ENCODE measurements at places on chromosomes 12 and 14.

GRCh38 chr12:28026701-28027100 is 54.2 kb upstream of the PTHLH start:
- no peak for DNase-seq

DNA sequence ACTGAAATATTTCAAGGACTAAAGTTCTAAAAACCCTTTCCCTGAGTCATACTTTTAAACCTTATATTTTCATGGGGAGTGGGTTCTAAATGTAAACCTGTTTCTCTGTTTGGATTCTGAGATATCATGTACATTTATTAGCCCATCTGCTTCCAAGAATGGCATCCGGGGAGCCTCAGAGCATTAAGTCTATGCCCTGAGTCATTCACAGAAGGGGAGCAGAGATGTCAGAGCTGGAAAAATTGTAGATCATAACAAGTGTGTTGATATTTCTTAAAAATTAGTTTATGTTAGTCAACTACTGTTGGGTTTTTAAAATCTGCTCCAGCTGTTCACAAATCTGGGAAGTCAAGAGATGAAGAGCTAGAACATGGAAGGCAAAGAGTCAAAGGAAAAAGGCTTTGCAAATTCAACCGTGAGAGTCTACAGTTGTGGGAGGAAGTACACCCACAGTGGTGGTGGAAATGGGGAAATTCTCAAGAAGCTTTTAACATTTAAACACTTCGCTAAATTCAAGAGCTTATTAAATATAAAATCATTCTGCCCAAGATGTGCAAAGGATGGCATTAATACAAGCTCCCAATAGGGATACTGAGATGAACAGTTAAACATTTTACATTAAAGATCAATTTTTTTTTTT is 70.5 kb upstream of the FLRT2 start:
- no peak for DNase-seq

DNA sequence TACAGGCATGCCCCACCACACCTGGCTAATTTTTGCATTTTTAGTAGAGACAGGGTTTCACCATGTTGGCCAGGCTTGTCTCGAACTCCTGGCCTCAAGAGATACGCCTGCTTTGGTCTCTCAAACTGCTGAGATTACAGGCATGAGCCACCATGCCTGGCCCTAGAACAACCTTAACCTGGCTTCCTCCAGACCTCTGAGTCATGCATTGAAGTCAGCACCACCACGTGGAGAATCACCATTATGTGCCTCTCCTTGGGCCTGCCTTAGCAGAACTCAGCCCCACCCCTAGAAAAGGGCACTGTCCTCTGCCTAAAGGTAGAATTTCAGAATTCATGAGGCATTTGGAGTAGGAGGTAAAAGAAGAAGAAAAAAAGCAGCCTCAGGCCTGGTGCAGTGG is 49.0 kb downstream of the LIMA1 start:
- no peak for DNase-seq

DNA sequence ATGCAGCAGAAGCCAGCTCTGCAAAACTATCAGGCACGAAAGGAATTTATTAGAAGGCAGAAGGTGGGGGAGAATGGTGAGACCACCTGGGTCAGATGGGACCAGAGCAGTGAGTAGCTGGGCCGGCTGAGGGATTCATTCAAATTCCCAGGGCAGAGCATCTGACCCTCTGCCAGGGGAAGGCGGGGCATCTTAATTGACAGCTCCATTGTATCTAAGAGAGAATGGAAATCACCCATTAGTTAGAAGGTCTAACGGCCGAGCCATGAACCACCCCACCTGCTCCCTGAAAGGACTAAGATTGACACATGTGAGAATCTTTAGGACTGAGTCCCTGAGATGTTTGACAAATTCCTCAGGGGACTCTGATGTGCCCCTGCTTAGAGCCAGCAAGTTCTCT is 83.7 kb downstream of the PHETA1 start:
- no peak for DNase-seq

DNA sequence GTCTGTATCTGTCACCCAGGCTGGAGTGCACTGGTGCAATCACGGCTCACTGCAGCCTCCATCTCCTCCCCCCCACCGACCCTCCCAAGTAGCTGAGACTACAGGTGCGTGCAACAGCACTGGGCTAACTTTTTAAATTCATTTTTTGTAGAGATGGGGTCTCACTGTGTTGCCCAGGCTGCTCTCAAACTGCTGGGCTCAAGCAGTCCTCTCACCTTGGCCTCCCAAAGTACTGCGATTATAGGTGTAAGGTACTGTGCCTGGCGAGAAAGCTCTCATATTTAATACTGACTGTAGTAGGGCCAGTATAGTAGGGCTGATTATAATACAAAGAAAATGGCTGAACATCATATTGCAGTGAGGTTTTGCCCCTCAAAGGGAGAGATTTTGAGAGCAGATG is 2.4 kb downstream of the RIC8B start:
- no peak for DNase-seq

DNA sequence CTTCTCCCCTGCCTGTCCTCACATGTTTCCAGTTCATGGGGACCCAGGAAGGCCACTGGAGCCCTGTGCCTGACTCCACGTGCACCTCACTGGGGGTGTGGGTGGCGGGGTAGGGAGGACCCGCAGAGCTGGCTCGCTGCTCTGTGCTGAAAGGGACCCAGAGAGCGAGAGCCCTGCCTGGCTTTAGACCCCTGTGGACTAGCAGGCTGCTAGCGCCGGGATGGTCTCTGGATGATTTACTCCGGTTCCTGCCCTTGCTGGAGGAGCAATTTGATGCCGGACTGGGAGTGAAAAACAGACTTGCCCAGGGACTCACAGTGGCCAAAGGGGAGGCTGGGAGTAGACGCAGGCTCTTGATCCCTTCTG is 49.0 kb downstream of the NTF3 start:
- no peak for DNase-seq

GRCh38 chr12:124031058-124031457 is 58.0 kb downstream of the ZNF664 start:
- DNase-seq: no peak

- no peak for DNase-seq
Measured at GRCh38 chr12:4045786-4046494, 172.7 kb upstream of the PARP11 start.

- peak; percentile 76 for DNase-seq
Measured at GRCh38 chr14:74038020-74038859, 19.1 kb downstream of the BBOF1 start.

GRCh38 chr12:123983822-123984485 is 10.9 kb downstream of the ZNF664 start:
- peak; percentile 73 for DNase-seq

Measured in astrocyte of the spinal cord (primary cell).